ENCODE measurements at places on chromosomes 16 and 17. TPM values are rescaled to one million over a fixed set of nuclear protein-coding genes. Genes with fewer than 3 reads are reported as not detected.

The IRF8 gene
- total RNA-seq, result 5.4 TPM

The LITAFD gene
- total RNA-seq, result not detected

The KIF19 gene
- 2.3 TPM for total RNA-seq

The TNFRSF13B gene
- not detected for total RNA-seq

The SPATA32 gene
- total RNA-seq, result not detected

The ZNF750 gene
- not detected for total RNA-seq

The TBC1D3D gene
- 7.4 TPM for total RNA-seq

The DLX3 gene
- not detected for total RNA-seq

The BBS2 gene
- 47.2 TPM for total RNA-seq

The NXN gene
- 3.3 TPM for total RNA-seq

The SLC5A11 gene
- not detected for total RNA-seq

The CDH5 gene
- not detected for total RNA-seq

The NKD1 gene
- total RNA-seq, result 1.5 TPM

The CACNG3 gene
- not detected for total RNA-seq

The CD79B gene
- total RNA-seq, result 31.1 TPM

The KRT33B gene
- not detected for total RNA-seq

The TP53TG3B gene
- total RNA-seq, result not detected

The KRTAP2-2 gene
- total RNA-seq, result not detected
